Hematopoietic multipotent progenitor cell treated with erythropoietin and hydrocortisone succinate and interleukin-3 and kit ligand, for 15 days (in vitro differentiated cells): ENCODE measurements at places on chromosomes 11 and 22.

DNA sequence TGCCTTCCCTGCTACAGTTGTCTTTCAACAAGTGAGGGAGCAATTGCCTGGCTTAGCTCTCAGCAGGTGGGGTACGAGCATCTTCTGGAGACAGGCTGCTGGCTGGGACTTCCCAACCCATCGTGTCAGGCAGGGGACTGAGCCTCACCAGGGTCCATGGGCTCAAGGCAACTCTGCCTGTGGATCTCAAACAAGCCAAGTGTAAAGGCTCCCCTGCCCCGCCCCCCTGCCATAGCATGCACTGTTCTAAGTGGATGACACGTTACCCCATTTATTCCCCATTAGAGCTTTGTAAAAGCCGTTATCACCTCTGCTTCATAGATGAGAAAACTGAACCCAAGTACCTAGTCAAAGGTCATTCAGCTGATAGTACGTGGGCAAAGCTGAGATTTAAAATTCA, 222.9 kb downstream of the NTM start:
- no peak for DNase-seq

GRCh38 chr11:127199306-127199801, 198.8 kb upstream of the KIRREL3 start:
- DNase-seq, result no peak

DNA sequence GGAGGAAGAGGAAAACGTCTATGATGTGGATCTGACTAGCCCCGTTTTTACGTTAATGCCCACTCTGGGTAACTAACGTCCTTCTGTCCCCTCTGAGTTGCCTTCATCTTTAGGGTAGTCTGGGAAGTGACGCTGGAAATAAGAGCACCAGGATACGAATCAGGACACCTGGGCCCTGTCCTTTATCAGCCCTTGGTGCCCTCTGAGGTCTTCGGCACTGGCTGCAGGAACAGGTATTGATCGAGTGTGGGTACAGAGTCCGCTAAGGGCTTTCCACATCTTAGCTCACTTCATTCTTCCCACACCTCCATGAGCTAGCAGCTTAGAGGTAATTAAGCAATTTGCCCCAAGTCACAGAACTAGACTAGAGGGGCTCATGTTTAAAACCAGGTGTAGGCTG, 223.8 kb downstream of the DBX1 start:
- DNase-seq, result no peak

- no peak for DNase-seq
These were observed 13.1 kb downstream of the CELSR1 start for GRCh38 chr22:46524203-46524740.

GRCh38 chr22:21681566-21682370, 16.0 kb downstream of the PPIL2 start:
- DNase-seq, result no peak

DNA sequence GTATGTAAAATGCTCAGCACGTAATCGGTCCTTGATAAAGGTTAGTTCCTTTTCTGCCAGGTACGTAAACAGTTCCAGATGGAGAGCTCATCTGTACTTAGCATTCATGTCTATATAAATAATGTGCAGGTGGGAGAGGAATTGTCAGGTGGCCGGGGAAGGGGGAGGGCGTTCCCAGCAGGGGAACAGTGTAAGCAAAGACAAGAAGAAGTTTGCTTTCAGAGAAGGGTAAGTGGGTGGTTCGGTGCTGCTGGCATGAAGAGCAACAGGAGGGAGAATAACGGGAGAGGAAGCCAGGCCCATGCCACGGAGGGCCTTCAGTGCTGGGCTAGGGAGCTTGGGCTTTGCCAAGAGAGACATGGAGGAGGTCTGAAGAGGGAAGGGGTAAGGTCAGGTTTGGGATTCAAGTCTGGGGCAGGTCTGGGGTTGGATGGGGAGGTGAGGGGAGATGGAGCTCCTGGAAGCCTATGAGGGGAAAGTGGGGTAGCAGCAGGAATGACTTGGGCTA, 11.4 kb upstream of the WNT11 start:
- no peak for DNase-seq

- DNase-seq, result peak; percentile 96
These were observed 37.6 kb upstream of the RIC3 start for GRCh38 chr11:8206251-8207079.

- DNase-seq, result no peak
These were observed 6.9 kb upstream of the TUBA8 start for GRCh38 chr22:18103527-18104269.

- DNase-seq, result no peak
These were observed 2.8 kb downstream of the POLR3H start for GRCh38 chr22:41541484-41541883.

- no peak for DNase-seq
These were observed 6.7 kb upstream of the DIXDC1 start for GRCh38 chr11:111930472-111930871.

DNA sequence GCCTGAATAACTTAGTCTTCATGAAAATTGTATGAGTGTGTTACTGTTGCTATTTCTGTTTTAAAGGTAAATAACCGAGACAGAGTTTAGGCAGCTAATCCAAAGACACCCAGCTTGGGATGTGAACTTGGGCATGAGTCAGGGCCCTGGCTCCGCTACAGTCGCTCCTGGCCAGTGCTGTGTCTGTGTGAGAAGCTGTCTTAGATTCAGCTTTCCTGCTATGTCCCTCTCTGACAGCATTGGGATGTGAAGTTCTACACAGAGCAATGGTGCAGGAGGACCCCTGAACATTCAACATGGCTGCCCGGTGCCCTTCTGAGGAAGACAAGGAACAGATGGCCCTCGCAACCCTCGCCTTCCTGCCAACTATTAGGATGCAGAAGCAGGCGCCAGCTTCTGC, 49.4 kb downstream of the GALNT18 start:
- DNase-seq, result no peak

- no peak for DNase-seq
These were observed 281.6 kb downstream of the TBC1D22A start for GRCh38 chr22:47043835-47044721.

DNA sequence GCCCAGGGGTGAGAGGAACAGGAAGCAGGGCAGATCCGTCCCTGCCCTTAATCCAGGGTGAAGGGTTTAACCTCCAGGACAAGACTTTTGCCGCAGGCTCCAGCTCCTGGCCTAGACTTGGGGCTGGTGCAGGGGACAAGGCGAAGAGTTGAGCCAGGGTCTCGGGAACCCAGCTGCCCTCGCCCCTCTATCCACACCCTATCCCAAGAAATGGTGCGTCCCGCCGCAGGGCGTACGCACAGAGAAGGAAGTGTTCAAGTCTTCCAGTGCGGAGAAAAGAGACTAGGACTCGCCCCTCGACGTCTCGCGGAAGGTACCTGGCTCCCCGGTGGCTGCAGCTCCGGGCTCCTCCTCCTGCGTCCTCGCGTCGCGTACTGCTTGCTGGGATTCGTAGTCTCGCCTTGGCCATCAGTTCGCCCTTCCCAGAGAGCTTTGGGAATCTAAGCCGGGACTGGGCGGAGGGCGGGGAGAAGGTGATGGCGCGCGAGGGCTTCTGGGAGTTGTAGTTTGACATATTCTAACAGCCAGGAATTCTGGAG, at the start of gene ZMAT5:
ZMAT5 (minus strand) TSS at position 376 of the 539 bp plus-strand sequence. CDS start 18,463 bp downstream, outside the sequence.
- peak; percentile 96 for DNase-seq

GRCh38 chr11:57072640-57073039, 83.9 kb downstream of the OR5AK2 start:
- no peak for DNase-seq

DNA sequence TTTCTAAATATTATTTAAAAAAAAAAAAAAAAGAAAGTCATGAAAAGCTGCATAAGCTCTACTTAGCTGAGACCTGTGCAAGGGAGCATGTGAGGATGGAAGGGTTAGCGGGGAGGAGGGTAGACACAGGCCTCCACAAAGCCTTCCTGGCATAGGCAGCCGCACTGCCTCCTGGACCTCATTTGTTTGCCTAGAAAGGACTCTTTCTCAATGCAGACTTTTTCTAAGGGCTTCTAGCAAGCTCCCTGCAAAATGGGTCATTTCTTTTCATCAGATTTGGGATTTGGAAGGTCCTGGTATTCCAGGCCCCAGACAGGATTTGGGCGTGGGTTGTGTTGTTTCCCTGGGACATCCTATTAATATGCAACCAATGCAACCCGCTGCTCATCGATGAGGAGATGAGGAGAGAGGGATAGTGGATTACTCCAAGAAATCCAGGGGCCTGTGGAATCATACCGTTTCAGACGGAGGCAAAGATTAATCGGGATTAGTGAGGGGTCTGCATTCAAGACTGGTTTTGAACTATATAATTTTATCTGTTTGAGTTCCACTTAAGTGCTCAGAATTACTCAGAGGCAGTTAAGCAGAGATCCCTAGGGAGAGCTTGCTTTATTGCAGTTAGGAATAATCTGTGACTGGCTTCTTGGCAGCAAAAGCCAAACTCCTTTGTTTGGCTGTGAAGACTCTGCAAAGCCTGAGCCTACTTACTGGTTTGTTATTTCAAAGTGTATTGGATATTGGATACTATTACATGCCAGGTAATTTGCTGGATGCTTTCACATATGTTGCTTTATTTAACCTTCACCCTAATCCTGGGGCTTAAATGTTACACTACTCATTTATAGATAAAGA, 106.9 kb upstream of the NAV2 start:
- no peak for DNase-seq

DNA sequence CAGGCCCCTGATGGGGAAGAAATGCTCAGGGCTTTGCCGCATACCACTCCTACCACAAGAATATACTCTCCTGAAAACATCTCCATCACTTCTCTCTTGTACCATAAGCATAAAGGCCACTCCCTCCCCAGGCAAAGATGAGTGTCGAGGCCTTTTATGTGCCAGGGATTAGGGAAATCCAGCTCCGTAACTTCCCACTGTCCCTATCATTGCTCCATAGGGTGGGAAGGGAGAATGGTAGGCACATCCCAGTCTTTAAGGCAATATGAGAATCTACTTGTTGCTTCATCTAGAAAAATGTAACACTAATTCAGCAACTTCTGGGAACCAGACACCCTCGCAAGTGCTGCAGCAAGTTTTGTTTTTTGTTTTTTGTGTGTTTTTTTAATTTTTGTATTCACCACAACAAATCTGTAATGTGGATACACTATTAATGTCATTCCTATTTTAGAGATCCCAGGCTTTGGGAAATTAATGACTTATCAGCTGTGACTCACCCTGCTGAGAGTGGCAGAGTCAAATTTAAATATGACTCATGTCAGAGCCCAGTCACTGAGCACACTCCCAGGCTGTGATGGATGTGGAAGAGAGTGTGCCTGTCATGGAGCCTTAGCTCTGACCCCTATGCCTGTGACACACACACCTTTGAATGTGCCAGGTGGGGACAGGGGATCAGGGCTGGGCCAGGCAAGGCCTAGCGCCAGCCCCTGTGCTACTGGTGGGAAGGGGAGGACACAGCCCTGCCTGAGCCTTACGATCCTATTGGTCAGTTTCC, 23.4 kb downstream of the PANX1 start:
- DNase-seq, result no peak

DNA sequence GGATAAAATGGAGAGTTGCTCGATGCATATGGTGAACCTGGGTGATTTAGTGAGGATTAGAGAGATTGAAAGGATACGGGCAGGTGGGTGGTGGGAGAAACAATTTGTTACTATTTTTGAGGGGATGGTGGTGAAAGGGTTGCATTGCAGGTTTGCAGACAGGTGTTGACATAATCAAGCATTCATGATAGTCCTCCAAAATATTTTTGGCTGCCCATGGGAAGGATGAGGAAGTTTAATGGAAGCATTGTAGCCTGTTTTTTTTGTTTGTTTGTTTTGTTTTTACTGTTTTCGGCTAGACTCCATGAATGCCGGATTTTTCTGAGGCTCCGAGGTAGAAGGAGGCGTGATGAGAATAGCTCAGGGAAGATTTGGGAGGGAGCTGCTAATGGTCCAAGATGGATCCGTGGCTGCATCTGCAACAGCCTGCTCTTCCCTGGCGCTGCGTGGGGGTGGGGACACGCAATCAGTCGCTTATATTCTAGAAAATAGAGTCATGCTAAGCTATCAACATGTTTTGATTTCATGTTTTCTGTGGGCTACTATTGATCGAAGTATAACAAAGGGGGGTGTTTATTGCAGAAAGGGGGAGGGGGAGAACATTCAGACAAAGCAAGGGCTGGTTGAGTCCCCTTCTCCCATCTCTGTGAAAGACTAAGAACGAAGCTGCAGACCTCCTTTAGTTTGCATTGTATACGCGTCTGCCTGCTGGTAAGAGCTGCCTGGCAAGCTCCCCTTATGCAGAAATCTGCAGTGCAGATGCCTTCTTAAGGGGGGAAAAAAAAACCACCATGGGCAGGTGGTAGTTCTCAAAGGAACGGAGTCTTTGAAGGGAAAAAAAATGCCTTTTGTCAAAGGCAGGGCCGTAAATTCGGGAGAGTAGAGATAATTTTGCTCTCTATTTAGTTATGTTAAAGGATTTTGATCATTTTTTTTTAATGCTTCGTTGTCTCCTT, 1.0 kb downstream of the RTN3 start:
- DNase-seq, result peak; percentile 29

DNA sequence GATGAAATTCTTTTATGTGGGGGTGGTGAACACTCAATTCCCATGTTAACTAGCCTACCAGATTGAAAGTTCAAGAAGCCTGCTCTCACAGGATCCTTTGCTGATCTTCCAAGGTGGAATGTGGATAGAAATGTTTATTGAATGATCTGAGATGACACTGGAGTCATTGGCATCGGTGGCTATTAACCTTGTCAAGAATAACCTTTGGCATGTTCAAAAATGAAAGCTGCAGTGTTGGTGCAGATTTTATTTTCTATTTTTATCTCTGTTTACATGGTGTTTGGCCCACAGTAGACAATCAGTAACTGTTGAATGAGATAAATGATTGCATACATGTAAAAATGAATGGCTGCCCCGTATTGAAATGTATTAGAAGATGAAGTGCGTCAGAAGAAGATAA, 19.0 kb downstream of the MCAM start:
- no peak for DNase-seq

- no peak for DNase-seq
These were observed 48.5 kb upstream of the TIMP3 start for GRCh38 chr22:32752816-32753520.

GRCh38 chr22:36036167-36036624, 7.6 kb upstream of the RBFOX2 start:
- no peak for DNase-seq

DNA sequence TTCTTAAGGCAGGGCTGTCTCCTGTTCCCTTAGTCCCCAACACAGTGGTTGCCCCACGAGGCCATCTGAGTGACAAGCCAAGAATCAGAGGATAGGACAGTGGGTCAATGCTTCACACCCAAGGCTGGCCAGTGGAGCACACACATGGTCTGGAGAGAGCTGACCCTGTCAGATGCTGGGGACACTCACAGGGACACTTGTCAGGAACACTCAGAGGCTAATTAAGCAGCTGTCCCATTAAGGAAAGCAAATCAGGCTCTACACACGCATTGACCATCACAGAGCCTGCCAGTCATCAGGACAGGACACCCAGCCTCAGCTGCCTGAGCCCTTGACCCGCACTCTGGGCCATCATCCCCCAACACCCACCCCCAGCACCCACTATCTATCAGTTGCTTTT, 18.2 kb downstream of the GDPD5 start:
- no peak for DNase-seq

DNA sequence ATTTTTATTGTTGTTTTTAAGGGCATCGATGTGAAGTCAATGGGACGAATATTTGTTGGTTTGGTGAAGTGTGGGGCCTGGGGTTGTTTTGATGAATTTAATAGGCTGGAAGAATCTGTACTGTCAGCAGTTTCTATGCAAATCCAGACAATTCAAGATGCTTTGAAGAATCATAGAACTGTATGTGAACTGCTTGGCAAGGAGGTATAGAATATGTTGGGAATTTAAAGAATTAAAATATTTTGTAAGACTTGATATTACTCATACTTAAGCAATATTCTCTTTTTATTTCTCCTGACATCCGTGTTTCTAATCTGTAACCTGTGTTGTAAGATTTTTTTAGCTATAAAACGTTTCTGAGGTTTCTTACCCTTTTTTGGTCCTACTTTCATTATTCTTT, 61.6 kb downstream of the DYNC2H1 start:
- no peak for DNase-seq

GRCh38 chr11:73866095-73866579, 10.5 kb downstream of the COA4 start:
- peak; percentile 34 for DNase-seq
